Mesothelial cell of epicardium (in vitro differentiated cells): ENCODE measurements at places on chromosomes 3 and 15.

DNA sequence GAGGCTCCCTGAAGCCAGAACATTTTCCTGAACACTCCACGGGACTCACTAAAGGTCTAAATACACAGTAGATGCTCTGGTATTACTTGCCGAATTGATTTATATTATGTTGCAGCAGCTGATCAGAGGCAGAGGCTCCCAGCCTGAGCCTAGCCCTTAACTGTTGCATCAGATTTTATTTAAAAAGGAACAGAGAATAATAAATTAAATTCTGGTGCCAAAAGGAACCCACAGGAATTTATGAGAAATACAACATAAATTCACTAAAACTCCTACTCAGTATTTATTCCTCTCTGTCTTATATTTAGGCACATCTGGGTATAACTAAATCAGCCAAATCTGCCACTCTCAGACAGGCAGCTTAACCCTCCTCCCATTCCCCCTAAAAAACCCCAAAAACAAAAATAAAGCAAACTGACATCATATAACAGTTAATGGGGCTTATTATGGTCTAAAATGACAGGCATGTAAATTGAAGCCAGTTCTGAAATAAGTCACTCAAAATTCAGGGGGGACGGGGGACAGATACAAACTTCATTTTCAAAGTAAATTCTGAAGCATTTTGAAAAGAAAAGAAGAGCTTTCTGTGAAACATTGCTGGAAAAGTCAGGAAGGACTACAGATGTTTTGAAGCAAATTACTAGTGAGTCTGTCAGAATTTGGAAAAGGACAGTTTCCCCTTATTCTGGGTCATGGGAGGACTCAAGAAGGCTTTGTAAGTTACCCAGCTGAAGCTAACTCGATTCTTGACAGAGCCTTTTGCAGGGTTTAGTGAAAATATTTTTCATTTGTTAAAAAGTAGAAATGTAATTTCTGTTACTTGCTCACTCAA is 53.8 kb upstream of the CORO2B start:
- no peak for DNase-seq

DNA sequence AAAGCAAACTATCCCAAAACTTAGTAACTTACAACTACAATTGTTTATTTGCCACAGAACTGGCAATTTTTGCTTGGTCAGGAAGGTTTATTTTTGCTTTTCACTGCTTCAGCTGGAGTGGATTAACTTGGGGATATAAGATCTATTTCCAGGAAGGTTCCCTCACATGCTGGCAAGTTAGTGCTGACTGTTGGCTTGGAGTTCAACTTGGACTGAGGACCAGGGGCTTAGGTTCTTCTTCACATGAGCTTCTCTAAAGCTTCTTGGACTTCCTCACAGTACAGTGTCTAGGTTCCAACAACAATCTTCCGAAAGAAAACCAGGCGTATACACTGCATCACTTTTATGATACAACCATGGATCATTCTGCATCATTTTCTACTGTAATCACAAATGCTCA is 264.4 kb downstream of the CHL1 start:
- no peak for DNase-seq

- DNase-seq = no peak
These were observed 23.8 kb downstream of the RAB11A start for GRCh38 chr15:65893060-65893459.

DNA sequence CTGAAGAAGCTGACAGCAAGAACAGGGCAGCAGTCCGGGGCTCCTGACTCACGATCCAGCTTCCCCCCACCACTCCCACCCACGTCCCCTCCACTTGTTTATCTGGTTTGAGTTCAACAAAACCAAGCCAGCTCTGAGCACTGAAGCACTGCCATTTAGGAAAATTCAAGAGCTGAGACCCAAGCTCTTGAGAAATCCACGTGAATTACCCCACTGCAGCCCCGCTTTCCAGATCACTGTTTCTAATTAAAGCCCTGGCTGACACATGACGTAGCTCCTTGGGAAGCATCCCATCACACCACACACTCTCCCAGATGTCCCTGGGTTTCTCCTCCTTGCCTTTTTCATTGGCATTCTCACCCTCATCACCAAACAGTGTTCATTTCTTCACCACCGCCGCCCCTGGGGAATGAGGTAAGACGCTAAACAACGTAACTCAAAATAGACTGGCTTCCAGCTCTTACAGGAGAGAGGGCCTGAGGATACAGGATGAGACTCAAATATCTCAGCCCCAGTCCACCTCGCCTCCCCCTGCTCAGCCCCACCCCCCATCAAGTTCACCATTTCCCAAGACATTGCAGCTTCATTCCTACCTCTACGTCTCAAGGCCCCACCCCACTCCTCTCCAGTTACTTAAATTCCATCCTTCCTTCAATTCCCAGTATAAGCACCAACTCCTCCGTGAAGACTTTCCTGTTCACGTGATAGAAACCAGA is 95.4 kb downstream of the SRGAP3 start:
- no peak for DNase-seq

GRCh38 chr15:62124176-62124972 is 40.7 kb downstream of the C2CD4B start:
- no peak for DNase-seq

DNA sequence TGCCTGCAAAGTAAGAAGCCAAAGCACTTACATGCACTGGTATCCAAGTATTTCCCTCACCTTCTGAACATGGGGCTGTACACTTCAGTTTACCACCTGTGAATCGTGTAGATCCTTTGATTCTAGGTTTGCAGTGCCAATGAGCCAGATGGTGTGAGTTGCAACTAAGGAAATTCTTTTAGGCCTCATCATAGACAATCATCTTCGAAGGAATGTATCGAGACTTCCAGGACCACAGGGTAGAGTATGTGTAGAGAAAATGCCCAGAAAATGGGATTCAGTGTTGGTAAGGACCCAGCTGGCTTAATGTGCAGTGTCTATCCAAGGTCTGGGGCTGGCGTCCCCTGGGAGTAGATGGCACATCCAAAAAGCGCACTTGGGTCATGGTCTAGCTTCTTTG is 323.2 kb upstream of the TPM1 start:
- DNase-seq = no peak

GRCh38 chr3:170997961-170998913 is 28.3 kb downstream of the SLC2A2 start:
- DNase-seq = no peak

DNA sequence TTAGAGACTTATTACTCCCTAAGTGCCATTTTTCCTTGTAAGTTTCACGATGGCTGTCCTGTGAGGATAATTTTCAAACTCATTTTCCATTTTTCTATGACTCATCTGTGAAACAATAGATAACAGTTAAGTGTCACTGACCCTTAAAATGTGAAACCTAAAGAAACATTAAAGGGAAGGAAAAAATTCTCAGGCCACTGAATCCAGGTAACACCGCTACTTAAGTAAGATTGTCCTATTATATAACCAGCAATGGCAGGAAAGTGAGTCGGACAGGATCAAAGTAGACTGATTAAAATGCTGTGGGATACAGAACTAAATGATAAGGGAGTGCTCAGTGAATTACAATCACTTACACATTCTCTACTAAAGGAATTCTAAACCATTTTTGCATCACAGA is 12.4 kb downstream of the PLD1 start:
- no peak for DNase-seq

- DNase-seq = no peak
These were observed 41.0 kb downstream of the MCTP2 start for GRCh38 chr15:94272251-94272898.

DNA sequence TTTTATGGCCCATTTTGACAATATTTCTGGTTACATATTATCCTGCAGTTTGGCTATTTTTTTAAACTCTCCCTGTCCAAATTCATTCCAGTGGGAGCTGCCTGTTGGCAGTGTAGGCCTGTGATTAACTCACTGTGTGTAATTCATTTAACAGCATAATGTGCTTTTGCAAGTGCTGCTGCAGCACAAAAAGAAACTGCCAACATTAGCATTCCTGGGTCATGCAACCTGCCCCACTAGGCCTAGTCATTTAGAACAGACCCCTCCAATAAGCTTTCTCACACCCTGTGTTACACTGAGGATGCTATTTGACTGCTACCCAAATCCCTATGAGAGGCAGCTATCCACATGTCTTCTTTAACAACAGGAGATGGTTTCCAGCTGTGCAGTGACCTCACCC is 251.2 kb upstream of the UBE2E2 start:
- DNase-seq = no peak

GRCh38 chr3:134356411-134357040 is 17.7 kb downstream of the AMOTL2 start:
- no peak for DNase-seq
